Renal cortex interstitium (tissue), 15 donors: ENCODE measurements at places on chromosomes 2 and 18.
A peak's percentile ranks its signal among the peaks of the same experiment; 100 is the strongest.

GRCh38 chr2:126953483-126953882 is 54.8 kb downstream of the TEX51 start:
- DNase-seq, result no peak

GRCh38 chr2:23427350-23427749 is 42.4 kb downstream of the KLHL29 start:
- no peak for DNase-seq

DNA sequence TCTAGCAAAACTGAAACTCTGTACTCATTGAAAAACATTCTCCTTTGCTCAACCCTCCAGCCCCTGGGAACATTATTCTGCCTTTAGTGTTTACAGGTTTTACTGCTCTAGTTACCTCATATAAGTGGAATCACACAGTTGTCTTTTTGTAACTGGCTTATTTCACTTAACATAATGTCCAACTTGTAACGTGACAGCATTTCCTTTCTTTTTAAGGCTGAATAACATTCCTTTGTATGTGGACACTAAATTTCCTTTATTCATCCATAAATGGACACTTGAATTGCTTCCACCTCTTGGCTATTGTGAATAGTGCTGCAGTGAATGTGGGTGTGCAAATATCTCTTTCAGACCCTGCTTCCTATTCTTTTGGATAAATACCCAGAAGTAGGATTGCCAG is 144.9 kb downstream of the ACTR3 start:
- DNase-seq, result no peak

DNA sequence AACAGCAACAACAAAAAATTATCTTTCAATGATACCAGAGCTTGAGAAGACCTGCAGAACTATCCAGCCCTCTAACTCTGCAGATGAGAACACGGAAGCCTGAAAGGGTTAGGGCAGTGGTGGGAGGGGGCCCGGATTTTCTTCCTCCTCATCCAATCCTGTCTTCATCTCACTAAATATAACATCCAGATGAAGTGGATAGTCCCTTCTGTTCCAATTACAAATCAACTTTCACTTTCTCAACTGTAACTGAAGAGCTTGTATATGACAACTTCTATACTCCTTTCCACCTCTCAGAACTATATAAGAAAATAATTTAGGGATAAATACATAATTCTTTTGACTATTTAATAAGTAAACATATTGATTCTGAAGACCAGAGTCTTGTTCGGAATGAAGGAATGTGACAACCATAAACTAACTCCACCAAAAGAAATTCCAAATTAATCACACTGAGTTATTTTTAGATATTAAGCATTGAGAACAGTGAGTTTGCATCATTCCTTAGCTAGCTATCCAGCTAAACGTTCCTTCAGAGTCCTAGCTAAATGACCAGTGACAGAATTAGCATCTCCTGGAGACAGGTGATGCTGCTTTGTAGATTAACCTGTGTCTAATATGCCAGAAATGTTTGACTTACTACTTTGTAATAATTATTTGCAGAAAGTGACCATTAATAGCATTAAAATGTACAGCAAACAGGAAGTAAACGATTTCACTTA is 32.7 kb downstream of the SFT2D3 start:
- no peak for DNase-seq

DNA sequence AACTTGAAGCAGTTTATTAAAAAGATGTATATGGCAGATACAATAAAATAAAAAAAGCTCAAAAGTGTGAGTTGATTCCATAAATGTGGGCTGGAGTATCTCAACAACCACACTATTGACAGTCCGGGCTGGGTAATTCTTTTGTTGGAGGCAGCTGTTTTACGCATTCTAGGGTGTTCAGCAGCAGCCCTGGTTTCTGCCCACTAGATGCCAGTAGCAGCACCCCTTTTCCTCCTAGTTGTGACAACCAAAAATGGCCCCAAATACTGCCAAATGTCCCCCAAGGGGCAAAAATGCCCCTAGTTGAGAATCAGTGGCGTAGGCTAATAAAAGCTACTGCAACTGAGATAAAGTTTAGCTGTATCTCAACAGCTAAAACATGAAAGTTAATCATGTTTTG is 44.8 kb downstream of the CHMP3 start:
- DNase-seq, result peak; percentile 6

DNA sequence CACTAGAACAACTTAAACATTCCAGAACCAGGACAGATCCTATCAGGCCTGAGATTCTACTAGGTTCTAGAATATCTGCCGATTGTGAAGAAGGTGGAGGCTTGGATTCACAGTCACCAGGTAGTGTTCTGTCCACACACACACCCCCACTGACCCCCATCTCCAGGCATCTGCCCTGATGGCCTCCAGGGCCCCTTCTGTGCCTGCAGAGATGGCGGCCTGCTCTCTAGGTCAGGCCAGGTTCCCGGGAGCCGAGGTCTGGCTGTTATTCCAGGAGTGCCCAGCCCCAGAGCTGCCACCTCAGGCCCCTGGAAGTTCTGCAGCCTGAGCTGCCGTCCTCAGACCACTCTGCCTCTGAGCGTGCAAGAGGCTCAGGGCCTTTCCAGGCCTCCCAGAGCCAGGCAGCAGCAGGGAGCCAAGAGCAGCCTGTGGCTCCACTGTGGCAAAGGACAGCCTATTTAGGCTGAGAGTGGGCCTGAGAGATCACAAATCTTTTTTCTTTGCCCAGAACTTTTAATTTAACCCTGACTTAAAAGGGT is 96.2 kb upstream of the ASAP2 start:
- DNase-seq, result no peak

DNA sequence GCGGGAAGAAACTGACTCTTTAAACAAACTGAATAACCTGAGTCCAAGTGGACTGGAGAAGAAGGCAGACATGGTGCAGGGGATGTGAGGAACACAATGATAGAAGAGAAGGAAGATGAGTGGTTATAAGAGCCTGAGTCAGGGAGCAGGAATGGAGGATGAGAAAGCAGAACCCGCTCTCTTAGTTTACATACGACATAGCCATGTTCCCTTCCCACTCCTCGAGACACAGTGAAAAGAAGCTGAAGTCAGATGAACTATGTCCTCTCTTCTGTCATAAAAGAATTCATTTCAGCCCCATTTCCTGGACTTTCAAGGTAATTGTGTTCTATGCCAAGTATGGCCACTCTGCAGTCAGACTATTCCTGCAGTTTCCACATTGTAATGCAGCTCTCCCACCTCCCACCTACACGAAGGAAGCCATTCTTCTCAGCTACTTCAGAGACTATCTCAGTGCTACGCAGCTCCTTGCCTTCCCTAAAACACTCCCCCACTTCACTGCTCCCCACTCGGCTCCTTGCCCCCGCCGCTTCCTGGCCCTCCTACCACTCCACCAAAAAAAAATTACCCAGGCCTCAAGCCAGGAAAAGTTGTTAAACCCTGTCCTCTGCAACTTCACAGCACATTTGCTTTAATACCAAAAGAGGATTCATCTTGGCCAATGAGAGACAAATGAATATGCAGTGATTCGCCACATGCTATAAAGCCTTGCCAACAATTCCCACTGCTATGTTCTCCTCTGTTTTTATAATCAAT is 323.4 kb upstream of the EPHA4 start:
- DNase-seq, result no peak

GRCh38 chr2:187404431-187405110 is 43.5 kb downstream of the CALCRL start:
- no peak for DNase-seq

- DNase-seq, result no peak
These were observed 233.2 kb upstream of the TCF4 start for GRCh38 chr18:55821219-55821618.
